H1 (cell line): ENCODE measurements at places on chromosomes 2 and 18. TPM values are rescaled to one million over a fixed set of nuclear protein-coding genes. Genes with fewer than 3 reads are reported as not detected.

DNA sequence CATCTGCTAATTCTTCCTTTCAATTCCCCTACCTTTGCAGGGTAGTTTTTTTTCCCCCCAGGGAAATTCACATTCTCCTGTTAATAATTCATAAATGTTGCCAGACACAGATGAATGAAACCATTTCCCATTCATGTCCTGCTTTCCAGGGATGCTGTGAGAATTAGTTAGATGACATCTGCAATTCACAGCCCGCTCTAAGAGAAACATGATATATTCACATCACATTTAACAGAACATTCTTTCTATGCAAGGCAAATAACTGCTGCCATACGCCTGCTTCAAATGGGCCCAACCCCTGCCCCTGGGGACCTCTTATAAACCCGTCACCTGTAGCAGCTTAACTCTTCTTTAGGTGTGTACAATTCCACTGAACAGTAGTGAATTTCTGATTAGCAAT lies 110.6 kb upstream of the CTAGE1 start:
- no peak for DNase-seq

ITPRID2 gene
- 12.6 and 13.5 TPM in 2 replicates for total RNA-seq

DNA sequence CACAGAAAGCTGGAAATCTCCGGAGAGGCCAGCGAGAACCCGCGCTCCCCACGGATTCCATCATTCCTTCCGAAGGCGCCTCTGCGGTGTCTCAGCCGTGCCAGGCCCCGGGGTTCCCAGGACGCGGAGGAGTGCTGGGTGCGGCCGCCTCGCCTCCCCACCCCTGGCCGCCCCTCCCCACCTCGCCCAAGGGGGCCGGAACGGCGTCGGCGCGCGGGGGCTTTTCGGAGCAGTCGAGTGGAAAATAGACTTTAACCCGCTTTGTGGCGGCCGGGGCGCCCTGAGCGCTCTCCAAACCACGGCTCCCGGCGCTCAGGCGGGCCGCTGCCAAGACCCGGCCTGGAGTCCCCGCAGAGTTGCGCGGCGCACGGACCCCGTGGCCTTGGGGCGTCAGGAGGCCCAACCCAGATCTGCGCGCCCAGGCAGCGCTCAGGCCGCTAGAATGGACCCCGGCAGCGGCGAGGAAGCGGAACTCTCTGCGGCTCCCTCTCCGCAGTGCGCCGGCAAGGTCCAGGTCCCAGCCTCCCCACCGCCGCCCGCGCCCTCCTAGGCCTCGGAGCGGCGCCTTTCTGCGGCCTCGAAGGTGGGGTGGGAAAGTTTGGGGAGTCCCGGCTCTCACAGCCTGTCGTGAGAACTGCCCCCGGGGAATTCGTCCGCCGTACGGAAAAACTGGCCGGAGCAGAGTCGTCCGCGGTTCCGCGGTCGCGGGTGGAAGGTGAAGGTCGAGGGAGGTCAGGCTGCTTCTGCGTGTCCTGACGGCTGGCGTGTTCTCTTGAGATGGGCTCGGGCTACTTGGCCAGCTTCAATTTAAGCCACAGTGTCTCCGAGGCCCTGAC lies 1.2 kb upstream of the EMX1 start:
- DNase-seq, result no peak

DNA sequence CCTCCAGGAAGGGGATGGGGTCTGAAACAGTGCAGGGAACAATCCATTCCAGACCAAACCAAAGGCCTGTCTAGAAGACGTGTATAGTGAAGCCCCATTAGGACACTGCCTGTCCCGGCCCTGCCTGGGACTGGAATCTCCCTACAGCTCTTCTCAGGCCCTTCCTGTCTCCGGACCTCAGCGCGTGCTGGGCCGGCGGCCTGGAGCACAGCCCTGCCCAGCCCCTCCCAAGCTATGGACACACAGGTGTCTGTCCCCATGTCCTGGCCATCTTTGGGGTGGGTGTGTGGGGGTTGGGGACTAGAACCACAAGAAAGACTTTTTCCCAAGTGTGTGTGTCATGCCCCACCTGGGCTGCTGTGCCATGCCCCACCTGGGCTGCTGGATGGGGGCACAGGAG lies 51.8 kb downstream of the KIF1A start:
- DNase-seq, result no peak

- DNase-seq, result no peak
These were observed 273.9 kb upstream of the SESTD1 start for GRCh38 chr2:179538406-179539123.

DNA sequence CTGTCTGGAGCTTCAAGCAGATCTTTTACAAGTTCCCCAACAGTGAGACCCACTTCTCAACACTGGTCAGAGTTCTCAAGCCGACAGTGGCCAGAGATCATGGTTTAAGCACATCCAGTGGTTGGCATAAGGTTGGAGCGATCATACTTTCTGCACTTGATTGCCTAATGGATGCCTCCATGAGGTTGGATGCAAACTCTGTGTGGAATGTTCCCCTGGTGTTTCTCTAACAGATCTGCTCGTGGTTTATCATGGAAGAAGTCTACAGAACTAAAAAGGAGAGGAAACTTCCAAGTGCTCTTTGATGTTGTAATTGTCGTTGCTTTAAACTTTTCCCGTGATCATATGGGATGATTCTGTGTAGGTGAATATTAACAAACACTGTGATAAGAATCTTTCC lies 60.7 kb downstream of the SH3RF3 start:
- no peak for DNase-seq

GRCh38 chr2:224764565-224765236 lies 48.5 kb upstream of the CCDC195 start:
- no peak for DNase-seq

RAPGEF4 gene
- 1.4 and 2.6 TPM in 2 replicates for total RNA-seq

- no peak for DNase-seq
These were observed 139.3 kb downstream of the PLCL1 start for GRCh38 chr2:197943731-197944130.

AMER3 gene
- total RNA-seq, result 0.19 and 0.55 TPM in 2 replicates

- DNase-seq, result no peak
These were observed 363.4 kb downstream of the RPRM start for GRCh38 chr2:153115141-153115540.
